Stimulated activated CD8-positive, alpha-beta memory T cell treated with anti-CD3 and anti-CD28 coated beads, Interleukin-4, amount 100 ng/mL, for 48 hours (primary cell): ENCODE measurements at places on chromosomes 3 and 15.

GRCh38 chr15:48063411-48063985, 57.3 kb upstream of the SLC24A5 start:
- no peak for DNase-seq

DNA sequence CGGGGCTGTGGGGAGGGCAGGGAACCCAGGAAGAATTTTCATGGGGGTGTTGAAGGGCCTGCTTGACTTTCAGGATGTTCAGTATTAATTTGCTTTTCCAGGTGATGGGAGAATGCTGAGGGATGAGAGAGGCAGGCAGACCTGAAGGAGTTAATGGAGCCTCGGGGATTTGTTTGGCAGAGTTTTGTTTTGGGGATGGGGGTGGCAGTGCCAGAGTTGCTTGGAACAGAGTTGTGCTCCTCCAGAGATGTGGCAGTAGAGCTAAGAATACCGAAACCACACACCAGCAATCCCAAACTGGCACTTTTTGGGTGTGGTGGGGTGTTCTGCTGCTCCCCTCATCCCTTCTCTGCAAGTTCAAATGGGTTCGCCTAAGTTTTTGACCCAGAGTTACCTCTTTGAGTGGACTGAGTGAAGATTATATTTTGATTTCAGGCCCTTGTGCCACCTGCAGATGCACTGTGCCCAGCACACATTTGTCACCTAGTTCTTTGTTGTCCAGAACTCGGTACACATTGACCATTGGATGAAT, 1.6 kb downstream of the BOC start:
- DNase-seq, result no peak

DNA sequence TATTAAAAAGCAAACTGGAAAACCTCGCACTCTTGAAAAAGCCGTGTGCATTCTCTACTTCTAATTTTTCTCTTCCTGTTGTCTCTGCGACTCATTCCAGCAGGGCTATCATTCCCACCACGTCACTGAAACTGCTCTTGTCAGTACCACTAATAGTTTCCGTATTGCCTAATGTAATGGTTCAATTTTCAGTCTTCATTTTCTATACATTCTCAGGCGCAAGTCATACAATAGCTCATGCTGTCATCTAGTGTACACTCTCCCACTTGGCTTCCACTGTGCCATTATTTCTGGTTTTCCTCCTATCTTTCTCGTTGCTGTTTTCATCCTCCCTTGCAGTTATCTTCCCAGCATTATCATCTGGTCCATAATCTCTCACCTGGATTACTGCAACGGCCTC, 160.2 kb downstream of the SPATA16 start:
- DNase-seq, result no peak

DNA sequence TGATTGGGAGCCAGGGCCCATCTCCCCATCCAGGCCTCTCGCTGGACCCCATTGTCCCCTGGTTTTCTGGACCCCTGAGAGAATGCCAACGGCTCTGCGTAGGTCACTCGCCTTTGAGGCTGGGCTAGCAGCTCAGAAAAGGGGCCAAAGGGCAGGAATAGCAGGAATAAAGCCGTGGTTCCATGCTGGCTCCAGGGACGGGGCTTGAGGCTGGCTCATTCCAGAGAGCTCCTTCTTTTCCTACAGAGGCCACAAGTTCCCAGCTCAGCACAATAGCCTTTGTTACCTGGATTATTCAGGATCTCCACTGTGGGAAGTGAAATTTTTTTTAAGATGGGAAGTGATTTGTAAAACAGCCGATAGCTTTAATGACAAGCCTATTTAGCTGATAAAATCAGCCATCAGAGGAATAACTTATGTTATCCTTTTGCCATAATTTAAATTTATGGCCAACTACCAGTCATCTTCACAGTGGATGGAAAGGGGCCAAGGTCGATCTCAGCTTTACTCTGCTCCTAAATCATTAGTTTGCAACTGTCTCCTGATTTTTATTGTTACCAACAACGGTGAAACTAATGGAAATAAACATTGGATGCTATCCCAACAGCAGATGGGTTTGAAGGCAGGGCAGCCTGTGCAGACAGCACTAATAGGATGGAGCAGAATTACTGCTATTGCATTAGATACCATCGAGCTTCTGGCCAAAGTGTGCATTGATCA, 124.3 kb downstream of the TMEM266 start:
- DNase-seq, result no peak

GRCh38 chr3:9308298-9308990, 54.4 kb upstream of the THUMPD3 start:
- no peak for DNase-seq

DNA sequence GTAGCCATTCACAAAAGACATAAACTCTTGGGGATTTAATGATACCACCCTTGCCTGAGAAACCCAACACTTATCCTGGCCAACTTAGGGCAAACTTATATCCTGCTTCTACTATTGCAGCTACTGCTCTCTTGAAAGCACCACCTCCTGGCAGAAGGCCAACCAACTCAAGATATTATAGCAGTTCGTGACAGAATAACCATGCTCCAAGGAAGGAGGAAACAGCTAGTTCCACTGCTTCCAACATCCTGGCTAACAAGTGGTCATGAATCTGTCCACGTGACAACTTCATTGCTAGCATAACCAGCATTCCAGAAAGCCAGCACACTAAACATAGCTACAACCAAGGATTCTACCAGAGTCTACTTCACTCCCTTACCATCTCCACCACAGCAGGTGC, 1037.5 kb downstream of the TBL1XR1 start:
- DNase-seq, result no peak

DNA sequence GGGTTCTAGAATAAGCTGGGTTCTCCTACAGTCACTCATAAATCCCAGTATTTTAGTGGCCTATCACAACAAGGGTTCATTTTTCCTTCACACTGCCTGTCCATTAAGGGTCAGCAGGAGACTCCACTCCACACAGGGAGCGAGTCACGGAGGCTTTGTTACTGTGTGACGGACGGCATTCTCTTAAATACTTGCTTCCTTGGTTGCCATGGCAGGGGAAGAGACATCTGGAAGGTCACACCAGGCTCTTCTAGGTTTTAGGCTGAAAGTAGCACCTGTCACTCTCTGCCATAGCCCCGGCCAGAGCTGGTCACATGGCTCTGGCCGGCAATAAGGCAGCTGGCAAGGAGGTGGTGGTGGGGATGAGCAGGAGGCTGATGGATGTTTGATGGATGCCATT, 89.4 kb upstream of the ANKRD34C start:
- DNase-seq, result no peak

GRCh38 chr15:98147415-98147814, 186.9 kb downstream of the ARRDC4 start:
- no peak for DNase-seq

DNA sequence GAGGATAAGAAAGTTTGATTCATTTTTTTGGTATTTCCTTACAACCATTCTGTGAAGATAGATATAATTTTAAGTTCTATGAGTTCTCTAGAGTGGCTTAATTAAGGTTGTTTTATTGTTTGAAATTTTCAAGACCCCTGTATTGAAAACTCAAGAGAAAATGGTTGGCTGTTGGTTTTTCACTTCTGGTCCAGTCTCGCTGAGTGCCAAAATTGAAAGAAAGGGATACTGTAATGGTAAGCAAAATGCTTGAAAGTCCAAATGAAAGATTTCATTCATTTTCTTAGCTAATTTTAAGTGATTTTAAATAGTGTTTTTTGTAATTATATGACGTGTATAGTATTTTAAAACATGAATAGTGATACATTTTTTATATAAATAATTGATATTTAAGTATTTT, 7.4 kb downstream of the ARRDC4 start:
- DNase-seq, result no peak

DNA sequence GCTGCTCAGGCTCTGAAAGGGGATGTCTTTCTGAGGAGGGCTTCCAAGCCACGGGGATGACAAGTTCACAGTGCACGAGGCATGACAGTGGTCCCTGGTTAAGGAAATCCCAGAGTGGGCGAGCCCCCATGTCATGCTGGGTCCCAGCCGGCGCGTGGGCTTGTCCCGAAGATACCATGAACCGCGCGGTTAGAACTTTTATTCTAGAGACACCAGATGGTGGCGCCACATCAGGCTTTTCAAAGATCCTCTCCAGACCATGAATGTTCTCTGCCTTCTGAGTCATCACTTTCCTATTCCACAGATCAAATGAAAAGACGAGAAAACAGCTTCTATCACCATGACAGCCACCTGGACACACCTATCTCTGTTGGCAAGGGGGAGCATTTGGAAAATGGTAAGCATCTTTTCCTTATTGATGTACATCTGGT, 227.8 kb upstream of the LYSMD4 start:
- peak; percentile 53 for DNase-seq

DNA sequence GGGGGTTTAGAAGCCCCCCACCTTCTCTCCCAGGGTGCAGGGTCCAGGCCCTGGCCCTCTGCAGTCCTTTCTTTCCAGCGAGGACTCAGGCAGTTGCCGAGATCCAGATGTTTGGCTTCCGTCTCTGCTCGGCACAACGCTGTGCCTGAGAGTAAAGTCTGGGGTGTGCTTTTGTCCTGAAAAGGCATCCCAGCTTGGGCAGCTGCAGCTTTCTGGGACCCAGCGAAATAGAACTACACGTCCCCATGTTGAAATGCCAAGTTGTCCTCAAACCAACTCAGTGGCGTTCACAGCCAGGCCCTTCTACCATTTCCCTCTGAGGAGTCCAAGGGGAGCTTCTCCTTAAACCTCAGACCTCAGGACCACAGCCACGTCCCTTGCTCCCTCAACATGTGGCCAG, 23.1 kb downstream of the FGD5 start:
- no peak for DNase-seq

- DNase-seq, result no peak
Measured at GRCh38 chr15:46901001-46901400, 816.3 kb upstream of the SEMA6D start.

DNA sequence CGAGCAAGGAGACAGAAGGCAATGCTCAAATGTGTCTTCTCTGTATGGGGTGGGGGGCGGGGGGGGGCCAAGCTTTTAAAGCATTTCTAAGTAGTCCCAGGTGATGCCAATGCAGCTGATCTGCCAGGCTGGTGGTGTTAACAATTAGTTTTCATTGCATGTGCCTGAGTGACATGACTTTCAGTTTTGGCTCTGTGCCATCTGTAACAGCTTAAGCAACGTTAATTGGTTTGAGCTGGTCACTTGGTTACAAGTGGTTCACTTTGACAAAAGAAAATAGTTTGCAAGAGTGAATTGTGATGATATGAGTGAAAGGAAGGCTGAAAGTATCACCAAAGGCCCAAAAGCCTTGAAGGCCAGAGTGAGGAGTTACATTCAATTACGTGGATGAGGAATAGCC, 26.4 kb upstream of the LRIG1 start:
- DNase-seq, result no peak

DNA sequence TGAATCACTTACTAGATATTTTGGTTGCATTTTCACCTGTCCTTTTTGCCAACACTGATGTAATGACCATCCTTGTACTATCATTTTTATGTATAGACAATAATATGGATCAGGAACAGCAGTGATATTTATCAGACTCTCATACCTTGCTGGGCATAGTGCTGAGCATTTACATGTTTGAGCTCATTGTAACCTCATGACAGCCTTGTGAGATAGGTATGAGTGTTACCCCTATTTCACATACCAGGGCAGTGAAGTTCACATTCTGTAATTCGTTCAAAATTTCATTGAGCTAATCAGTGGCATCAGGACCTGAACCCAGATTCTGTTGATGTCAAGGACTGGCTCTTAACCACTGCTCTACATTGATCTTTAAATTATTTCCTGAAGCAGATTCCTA, 221.5 kb upstream of the TBL1XR1 start:
- DNase-seq, result no peak

DNA sequence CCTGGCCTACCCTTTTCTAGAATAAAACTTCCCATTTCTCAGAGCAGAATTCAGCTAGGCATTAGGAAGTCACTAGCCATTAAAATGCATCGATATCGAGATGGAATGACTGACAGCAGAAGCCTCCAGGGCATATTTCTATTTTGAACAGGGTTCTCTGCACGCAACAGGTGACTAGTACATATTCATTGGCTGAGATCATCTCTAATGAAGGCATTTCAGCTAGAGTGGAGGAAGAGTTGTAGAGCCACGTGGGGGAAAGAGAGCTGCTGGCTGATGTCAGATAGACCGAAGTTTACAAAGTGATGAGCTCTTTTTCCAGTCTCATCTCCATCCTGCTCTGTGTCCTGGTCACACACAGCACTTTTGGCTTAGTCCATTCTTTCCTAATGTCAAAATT, 7.5 kb downstream of the TMEM40 start:
- DNase-seq, result no peak

DNA sequence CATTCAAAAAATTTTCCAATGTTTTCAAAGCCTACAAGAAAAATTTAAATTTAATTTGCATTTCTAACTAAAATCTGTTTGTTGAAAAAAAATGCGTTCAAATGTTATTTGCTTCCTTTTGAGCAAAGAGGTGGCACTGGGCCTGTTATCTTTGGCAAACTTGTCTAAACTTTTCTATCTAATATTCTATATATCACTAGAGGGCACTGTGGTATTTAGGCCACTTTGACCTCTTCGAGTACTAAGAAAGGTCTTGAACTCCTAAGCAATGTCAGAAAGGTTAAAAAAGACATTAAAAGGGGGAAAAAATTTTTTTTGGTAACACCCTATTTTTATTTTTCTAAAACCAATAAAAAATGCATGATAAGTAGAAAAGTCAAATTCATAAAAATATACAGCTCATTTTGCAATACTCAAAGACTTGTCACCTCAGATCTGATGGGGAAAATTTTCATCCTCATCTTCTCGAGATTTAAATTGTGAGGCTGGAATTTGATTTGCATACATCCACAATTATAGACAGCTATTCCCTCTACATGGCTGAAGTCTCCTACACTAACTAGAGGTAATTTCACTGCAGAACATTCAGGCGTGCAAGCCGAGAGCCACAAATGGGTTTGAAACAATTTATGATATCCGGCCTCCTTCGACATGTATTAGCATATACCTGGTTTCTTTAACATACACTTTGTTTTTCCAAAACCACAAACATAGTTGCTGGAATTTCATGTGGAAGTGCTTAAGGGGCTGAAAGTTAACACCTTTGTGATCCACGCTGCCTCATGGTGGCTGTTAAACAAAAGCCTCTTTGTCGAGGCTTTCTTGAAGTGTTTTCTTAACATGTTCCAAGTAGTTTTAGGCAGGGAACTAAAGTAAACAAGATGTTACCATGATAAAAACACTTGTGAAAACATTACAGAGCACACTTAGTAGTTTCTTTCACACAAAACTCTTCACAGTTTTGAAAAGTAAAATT, 576.4 kb downstream of the FOXP1 start:
- DNase-seq, result no peak

GRCh38 chr3:65642883-65643282, 395.8 kb downstream of the MAGI1 start:
- DNase-seq, result no peak

- peak; percentile 27 for DNase-seq
Measured at GRCh38 chr3:146160321-146160963, 542 bp downstream of the PLOD2 start.

DNA sequence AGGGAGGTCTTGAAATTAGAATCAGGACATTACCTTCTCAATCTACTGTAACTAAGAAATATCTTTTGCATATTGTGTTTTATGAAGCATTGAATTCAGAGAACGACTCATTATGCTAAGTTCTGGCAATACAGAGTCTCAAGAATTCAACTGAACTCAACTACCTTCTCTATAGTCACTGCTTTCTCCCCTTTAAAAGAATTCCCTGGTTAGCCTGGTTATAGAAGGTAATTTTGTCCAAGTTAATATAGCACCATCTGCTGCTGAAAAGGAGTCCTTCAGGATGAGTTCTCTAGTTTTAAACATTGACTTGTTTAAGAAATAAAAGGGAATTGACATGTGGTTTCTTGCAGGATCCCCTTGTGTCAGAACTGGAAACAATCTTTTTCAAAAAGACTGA, 60.2 kb downstream of the IL16 start:
- no peak for DNase-seq

GRCh38 chr15:48066456-48066855, 54.3 kb upstream of the SLC24A5 start:
- no peak for DNase-seq

- no peak for DNase-seq
Measured at GRCh38 chr15:74193299-74193718, 9.3 kb downstream of the STRA6 start.
